Neural progenitor cell (in vitro differentiated cells): ENCODE measurements at places on chromosomes 3 and 15.

DNA sequence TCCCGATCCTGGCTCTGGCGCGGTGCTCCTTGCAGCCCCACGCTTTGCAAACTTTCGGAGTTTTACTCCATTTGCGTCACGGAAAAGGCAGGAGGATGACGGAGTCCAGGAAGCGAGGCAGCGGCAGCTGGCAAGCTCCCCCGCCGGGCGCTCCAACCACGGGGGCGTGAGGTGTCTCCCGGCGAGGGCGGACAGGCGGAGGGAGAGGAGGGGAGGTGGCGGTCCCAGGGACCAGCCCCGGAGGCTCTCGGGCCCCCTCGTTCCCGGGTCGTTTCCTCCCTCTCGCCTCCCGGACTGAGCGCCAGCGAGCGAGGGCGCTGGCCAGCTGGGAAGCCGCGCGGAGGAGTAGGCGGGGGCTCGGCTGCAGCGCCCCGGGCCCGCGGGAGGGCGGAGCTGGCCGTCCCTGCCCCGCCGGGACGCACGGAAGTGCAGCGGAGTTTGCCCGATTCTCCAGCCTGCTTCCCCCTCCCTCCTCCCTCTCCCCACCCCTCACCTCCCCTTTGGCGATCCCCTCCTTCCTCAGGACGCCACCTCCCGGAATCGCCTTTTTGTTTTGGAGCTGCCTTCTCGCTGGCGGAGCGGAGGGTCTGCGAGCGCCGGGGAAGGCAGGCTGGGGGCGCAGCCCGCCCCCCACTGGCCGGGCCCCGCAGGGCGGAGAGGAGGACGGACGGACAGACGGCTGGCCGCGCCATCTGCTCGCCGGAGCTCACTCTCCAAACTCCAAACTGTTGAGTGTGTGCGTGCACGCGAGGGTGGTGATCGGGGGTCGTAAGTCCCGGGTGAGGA, at the start of gene SNX33:
SNX33 (plus strand) TSS at position 543 of the 786 bp plus-strand sequence. CDS start 1,191 bp downstream, outside the sequence.
- peak; percentile 95 for DNase-seq

GRCh38 chr3:127870156-127870555, 44.9 kb upstream of the KBTBD12 start:
- DNase-seq: no peak

DNA sequence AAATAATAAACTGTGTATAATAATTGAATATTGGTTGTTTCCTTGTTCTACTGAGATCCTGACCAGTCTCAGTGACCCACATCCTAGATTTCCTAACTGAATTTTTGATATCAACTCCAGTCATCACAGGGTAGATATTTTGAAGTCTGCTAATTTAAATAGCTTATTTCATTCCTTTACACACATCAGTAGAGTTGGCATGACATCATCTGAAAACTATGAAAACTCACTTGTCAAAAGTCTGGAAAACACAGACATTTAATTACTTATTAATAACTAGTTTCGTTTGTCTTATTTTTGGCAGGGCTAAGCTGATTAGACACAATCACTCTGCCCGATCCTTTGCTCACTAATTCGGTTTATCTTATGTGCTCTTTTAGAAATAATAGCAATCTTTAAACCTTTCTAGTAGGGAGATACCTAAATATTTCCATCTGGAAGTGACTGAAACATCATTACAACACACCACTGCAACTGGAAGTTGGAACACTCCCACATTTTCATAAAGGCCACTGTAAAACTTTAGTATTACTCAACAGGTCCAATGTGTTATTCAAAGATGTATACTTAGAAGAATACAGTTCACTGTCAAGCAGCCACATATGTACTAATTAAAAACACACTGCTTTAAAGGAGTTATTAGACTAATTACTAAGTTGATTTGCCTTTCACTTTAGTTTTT, 198.4 kb upstream of the ZNF717 start:
- no peak for DNase-seq

- peak; percentile 29 for DNase-seq
These were observed 8.9 kb downstream of the DNAAF4 start for GRCh38 chr15:55499151-55499550.

DNA sequence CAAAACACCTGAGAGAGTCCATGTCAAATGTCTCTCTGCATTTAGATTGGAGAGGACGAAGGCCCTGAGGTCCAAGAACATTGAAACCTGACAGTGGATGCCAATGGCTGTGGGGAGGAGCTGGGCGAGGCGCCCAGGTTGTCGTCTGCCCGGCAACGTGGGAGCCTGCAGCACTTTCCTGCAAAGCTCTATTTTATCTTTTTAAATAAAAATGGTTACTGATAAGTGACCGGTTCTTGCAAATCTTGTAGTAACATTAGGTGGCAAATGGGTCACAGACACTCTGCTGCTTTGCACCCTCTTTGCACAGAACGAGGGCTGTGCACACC, 19.5 kb upstream of the FANCD2 start:
- no peak for DNase-seq

GRCh38 chr3:19811689-19812088, 122.3 kb downstream of the EFHB start:
- no peak for DNase-seq

- no peak for DNase-seq
These were observed 15.7 kb downstream of the CAPN7 start for GRCh38 chr3:15221574-15222217.

DNA sequence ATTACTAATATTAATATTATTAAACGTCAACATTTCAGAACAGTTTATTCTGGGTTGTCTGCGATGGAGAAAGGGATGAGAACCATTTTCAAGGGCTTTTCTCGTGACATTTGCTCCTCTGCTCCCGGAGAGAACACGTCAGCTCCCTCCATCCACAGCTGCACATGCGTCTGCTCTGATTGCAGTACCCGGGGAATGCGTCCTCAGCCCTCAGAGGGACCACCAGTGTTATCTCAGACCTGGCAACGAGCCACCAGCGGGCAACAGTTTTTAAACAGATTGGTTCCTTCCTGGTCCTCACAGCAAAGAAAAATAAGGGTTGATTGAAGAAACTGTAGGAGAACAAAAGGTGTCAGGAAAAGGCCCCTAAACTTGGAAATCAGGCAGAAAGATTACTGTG, 202.2 kb upstream of the ADAMTS9 start:
- DNase-seq: no peak

- DNase-seq: no peak
These were observed 70.0 kb upstream of the SKOR1 start for GRCh38 chr15:67755264-67755663.

- peak; percentile 66 for DNase-seq
These were observed 36.0 kb downstream of the MORC1 start for GRCh38 chr3:109081746-109082510.
